T-helper 9 cell (primary cell): ENCODE measurements at places on chromosomes 7 and 10.

- DNase-seq, result no peak
Observed at GRCh38 chr10:28082316-28082715, 83.4 kb upstream of the ODAD2 start.

GRCh38 chr10:132539431-132539839, 1.8 kb downstream of the INPP5A start:
- no peak for DNase-seq

DNA sequence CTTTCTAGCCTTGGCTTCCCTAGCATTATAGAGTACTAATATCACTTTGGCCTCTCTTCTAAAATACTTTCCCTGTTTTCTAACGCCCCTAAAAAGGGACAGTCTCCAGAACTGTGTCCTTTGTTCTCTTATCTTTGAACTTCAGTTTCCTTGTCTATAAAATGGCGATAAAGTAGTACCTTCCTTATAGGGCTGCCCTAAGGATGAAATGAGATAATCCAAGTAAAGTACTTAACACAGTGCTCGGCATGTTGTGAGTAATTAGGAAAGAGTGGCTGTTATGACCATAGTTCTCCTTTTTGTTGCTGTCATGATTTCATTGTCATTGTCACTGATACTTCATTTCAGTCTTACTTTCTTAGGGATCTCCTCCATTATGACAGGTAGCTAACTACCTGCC, 114.7 kb downstream of the EXOC4 start:
- DNase-seq, result no peak

GRCh38 chr7:35256256-35257175, 2.6 kb upstream of the TBX20 start:
- DNase-seq, result no peak

DNA sequence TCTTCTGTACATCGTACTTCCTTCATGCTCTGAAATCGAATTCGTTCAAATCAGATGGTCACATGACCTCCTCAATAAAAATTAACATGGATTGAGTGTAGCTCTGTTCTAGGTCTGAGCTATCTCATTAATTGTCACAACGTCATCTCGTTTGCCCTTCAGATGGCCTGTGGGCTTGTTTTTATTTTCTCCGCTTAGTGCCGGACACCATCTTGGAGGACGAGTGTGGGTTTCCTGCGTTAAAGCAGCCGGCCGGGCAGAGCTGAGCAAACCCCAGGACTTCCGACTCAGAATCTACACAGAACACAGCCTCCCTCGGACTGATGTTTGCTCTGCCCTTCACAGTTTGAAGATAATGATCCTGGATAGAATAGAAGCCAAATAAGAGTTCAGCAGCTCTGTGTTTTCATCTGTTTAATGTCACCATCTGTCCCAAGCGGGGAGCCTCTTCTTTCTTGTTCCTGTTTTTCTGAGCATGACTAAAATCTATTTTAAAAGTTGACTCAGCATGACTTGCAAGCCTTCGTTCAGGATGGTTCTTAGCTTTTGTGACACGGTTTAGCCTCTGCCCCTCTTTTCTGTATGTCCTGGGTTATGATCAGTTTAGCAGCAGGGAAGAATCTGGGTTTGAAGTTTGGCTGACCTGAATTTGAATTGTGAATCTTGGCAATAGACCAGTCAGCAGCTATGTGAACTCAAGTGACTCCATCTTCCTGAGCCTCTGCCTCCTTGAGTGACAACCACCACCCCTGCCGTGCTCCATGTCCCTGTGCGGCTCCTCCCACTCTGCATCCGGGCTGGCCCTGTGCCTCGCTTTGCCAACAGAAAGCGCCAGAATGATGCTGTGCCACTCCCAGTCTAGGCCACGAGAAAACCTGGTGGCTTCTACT, 30.6 kb upstream of the GALNTL5 start:
- DNase-seq, result no peak
